ENCODE measurements at places on chromosomes 4 and X.

DNA sequence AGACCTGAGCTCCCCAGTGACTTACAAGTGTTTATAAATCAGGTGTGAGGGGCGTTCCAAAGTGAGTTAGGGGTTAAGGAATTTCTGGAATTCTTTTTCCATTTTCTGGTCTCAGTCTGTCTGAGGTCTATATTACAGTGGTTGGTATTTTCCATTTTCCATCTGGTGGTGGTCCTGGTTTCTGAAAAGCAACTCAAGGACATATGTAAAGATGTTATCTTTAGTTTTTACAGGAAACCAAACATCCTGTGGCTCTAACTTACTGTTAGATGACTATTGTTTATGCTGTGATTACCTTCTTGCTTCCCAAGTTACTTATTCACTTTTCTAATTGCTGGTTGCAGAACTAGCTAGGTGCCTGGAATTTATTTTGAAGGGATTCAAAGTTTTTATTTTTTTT lies 53.5 kb upstream of the IL21 start:
- DNase-seq = no peak

DNA sequence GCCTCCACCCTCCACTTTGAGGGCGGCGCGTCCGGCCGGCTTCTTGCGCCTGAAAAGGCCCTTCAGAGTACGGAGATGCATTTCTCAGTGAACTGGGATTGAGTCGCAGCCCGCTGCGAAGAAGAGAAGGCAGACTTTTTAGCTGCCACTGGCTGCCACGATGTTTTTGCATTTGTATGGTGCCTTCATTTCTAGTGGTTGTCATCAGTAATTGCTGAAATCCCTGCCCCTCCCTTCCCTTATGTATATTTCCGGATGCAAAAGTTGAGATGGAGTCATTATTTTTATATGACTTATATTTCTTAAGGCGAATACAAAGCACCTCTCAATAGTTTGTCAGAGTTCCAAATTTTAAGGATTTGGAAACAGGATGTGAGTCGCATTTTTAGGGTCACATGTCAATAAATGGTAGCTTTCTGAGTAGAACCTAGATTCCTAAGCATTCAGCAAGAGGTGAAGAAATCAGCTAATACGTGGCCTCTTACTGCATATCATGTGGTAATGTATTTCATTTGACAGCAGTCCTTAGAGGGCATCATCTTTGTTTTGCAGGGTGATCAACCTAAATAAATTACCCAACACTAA lies 658 bp downstream of the ATP6AP2 start:
- DNase-seq = peak; percentile 3

DNA sequence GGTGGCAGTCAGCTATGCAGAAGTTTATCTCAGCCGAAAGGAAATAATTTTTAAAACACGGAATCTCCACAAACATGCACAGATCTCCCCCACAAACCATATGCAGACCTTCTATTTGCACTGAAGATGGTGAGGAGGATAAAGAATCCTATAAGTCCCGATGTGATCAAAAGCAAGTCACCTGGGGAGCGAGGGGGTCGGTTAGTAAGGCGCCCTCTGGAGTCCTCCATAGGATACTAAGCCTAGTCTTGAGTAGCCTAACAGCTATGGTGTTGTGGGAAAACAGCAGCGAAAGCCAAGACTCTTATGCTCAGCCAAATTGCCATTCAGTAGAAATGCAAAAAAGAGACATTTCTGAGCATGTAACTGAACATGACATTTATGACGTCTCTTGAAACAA lies 210.9 kb downstream of the FRMPD4 start:
- no peak for DNase-seq

DNA sequence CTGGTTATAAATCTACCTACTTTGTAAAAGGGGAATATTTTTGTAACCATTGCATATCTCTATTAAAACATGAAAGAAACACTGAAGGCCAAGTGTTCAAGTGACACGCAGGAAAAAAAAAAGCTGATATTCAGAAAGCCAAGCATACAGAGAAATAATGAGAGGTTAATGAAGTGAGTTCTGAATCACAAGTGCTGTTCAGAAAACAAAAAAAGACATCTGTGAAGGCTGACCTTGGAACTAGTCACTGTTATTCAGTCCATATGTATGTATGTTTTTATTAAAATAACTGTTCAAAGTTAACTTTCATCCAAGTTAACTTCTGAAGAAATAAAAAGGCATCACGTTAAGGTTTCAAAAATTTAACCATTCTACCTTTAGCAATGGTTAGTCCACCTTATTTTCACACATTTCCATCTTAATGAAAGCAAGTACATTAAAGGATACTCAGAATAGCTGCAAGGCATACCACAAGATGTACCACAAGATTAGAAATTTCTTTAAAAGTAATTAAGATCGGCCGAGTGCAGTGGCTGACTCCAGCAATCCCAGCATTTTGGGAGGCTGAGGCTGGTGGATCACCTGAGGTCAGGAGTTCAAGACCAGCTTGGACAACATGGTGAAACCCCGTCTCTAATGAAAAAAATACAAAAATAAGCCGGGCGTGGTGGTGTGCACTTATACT lies 31.4 kb downstream of the SH3RF1 start:
- no peak for DNase-seq

GRCh38 chr4:188399834-188400233 lies 260.6 kb downstream of the TRIML1 start:
- DNase-seq = no peak

- no peak for DNase-seq
Measured at GRCh38 chr4:117429506-117429905, 344.1 kb upstream of the TRAM1L1 start.

DNA sequence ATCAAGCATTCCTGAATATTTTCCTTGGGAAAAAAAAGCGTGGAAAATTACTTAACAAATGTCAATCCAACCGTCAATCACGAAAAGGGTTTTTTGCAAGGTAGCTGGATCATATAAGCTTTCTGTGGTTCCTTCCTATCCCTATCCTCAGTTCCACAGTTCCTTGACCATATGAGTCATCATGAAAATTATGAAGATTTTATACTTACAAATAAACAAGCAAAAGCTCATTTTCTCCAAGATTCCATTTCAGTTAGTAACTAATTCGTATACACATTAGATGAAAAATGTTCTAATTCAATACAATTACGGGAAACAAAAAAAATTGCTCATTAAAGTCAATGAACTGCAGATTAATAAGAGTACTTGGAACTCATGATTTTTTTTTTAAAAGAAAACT lies 228.8 kb downstream of the NSUN7 start:
- no peak for DNase-seq

DNA sequence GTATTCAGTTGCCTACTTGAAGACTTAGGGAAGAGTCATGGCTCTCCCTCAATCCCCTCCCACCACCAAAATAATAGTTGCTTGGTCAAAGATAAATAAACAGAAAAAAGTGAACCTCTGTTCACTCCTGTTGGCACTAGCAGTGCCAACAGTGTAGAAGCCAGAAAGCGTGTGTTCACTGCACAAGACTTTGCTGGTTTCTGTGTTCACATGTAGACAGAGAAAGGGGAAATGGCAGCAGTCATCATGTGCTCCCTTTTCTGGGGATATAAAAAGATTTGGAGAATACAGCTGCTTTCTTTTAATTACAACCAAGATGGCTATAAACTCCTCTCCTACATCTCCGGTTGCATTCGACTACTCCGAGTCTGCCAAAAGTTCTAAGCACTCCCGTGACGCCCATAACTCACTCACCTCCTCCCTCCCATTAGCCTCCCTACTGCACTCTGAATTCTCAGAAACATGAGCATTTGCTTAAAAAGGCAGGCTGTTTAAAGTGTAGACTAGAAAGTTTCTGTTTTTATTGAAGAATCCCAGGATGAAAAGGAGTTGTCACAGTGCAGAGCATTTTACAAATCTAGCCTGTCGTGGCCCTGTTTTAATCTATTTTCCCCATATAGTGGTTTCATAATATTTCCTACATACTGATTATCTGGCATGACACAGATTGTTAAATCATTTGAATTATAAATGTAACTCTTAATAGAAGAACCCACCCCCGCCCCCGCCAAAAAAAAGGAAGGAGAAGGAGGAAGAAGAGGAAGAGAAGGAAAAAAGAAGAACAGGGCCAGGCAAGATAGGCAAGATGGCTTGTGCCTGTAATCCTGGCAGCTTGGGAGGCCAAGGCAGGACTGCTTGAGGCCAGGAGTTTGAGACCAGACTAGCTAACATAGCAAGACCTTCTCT lies 16.7 kb downstream of the LGI2 start:
- DNase-seq = no peak

GRCh38 chr4:24042094-24042493 lies 152.2 kb upstream of the PPARGC1A start:
- peak; percentile 61 for DNase-seq

DNA sequence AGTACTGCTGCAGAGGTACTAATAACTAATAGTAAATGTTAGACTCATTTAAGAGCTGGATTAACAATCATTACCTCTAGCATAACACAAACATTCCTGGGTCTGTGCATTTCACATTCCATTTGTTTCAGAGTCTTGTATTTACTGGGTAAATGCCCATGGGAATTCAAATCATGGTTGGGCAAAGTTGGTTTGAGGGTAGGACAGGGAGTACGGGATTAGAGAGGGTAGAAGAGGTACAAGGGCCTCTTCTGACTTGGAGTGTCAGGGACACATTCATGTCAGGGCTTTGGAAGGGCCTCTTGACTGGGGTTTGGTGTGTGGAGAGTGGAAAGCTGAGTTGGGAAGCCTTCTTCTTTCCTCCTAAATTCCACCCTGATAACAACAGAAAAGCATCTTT lies 65.9 kb downstream of the WWC2 start:
- DNase-seq = no peak

GRCh38 chr4:34422472-34423175 lies 1821.7 kb downstream of the ARAP2 start:
- peak; percentile 22 for DNase-seq

- no peak for DNase-seq
Measured at GRCh38 chr4:76722838-76723237, 175.1 kb downstream of the SOWAHB start.

- no peak for DNase-seq
Measured at GRCh38 chr4:96521046-96521536, 681.2 kb downstream of the PDHA2 start.

GRCh38 chr4:36286481-36286871 lies 5.1 kb downstream of the DTHD1 start:
- no peak for DNase-seq

GRCh38 chr4:104907074-104907649 lies 239.5 kb upstream of the TET2 start:
- DNase-seq = no peak

GRCh38 chr4:47287735-47288134 lies 175.8 kb downstream of the COMMD8 start:
- peak; percentile 86 for DNase-seq

GRCh38 chr4:140238351-140239056 lies 84.5 kb upstream of the MAML3 start:
- peak; percentile 85 for DNase-seq

- no peak for DNase-seq
Measured at GRCh38 chrX:103210056-103210455, 4.9 kb upstream of the BEX4 start.

DNA sequence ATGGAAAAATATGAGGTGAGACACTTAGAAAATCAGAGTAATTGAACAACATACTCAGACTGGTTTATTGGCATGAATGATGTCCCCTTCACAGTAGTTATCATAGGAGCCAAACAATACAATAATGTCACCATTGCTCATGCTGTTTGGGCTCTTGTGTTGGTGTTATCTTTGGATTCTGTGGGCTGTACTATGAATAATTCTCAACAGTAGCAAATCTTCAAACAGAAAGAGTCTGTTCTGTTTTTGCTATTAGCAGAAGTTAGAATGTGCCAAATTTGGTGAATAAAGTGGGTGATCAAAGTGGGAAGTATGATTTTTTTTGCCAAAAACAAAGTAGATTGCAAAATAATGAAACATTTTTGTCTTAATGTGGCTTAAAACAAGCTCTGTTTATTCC lies 58.3 kb downstream of the GRID2 start:
- no peak for DNase-seq

DNA sequence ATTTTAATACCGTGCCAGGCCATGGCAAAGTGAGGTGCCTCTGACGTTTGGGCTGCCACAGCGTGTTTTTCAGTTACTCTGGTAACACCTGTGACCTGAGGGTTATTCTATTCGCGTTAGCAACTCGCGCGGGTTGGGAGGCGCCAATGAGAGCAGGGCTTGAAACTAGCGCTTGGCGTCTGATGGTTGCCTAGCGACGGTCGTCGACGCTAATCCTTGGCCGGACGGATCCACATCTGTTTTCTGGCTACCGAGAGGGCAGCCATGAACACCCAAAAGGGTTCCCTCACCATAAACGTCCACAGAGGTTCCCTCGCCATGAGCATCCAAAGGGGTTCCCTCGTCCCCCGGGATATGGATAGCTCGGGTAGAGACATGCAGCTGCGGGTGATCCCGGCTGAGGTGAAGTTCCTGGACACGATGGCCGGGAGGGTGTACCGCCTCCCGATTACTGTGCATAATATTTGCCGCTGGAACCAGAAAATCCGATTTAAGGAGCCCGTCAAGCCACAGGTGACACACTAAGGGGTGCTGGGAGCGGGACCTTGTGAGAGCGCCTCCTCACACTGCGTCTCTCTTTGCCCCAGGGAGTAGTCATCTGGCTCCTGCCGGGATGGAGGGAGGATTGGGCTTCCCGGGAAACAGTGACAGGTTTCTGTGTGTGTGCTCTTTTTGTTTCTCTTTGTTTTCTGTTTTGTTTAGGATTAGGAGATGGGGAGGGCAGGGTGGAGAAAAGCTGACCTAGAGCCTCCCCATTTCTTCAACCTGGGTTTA lies at the start of gene CFAP47:
Gene CFAP47, plus strand, starts transcription at position 199 of the 774 bp plus-strand sequence. Its CDS starts 66 bp downstream, at position 265.
- peak; percentile 1 for DNase-seq

GRCh38 chr4:114466299-114466698 lies 132.3 kb upstream of the UGT8 start:
- DNase-seq = no peak

DNA sequence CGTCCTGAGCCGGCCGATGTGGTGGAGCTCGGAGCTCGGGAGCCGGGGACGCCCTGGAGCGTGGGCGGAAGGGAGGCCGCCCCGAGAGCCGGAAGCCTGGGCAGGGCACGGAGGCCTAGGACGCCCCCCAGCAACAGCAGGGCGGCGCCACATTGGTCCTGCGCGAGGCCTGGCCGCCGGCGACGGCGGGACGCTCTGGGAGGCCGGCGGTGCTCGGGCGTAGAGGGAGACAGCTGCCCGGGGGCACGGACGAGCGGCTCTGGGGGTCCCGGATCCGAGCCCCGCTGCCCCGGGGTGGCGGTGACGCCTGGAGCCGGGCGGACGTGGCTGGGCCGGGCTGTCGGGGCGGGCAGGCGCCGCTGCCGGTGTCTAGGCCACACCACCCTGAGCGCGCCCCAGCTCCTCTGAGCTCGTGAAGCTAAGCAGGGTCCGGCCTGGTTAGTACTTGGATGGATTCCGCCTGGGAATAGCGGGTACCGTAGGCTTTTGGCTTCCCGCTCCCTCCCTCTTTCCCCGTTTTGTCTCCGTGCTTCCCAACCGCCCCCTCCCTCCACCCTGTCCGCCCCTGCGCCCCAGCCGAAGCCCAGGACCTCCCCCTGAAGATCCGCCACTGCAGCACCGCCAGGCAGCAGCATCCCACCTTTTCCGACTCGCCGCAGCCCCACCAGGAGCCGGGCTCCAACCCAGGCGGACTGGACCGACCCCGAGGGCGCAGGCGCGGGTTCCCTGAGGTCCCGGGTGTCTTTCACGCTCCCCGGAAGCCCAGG lies 12.1 kb downstream of the FRG2 start:
- no peak for DNase-seq

- no peak for DNase-seq
Measured at GRCh38 chrX:114365065-114365834, 218.6 kb upstream of the HTR2C start.

GRCh38 chrX:12890467-12890866 lies 16.0 kb upstream of the TLR8 start:
- no peak for DNase-seq

Data from astrocyte of the spinal cord (primary cell).